Left forelimb (tissue), 1 donor: ENCODE measurements at places on chromosomes 5 and 9.

DNA sequence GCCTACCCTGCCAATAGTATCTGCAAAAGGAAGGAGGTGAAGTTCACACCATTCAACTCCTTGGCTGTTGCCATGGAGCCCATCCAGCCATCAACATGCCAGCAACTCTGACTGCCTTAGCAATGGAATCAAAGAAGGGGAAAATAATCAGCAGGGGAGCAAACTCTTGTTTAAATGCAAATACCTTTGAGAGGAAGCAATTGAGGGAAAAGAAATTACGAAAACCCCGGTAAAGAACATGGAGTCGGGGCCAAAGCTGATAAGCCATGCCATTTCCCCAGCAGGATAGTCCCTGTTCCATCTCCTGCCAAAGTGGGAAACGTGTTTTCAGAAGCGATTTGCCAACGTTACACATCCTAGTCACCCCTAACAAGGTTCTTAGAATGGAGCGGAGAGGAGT is 69.0 kb downstream of the MFAP3 start:
- DNase-seq: no peak

DNA sequence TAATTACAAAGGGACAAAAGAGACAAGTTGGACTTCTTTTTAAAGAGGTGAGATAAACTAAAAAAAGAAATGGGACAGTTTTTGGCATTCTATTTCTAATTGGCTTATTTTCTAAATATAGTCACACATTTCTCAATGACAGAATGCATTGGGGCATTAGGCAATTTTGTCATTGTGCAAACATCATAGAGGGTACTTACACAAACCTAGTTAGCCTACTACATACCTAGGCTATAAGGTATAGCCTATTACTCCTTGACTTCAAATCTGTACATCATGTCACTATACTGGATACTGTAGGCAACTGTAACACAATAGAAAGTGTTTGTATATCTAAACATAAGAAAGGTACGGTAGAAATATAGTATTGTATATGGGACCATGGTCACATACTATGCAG is 56.1 kb downstream of the LSM11 start:
- DNase-seq: no peak

GRCh38 chr5:171600741-171601265 is 181.4 kb downstream of the FGF18 start:
- peak; percentile 61 for DNase-seq

DNA sequence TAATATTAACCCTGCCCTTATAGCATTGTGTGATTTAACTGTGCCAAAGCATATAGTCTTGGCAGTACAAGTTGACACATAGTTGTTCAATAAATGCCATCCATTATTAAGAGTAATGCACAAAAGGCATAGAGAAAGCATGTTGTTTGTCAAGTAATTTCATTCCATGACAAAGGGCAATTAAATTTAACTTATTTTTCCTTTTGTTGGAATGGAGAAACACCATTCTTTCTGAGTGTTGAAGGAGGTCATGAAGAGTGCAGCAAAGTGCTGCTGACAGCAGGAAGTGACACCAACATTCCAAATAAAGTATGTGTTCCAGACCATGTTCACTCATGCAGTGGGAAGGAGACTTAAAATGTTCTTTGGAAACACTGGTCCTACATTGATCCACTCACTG is 29.1 kb downstream of the ANKDD1B start:
- DNase-seq: no peak

GRCh38 chr5:89377767-89378455 is 494.9 kb upstream of the MEF2C start:
- DNase-seq: no peak

GRCh38 chr5:157107508-157107907 is 1.3 kb downstream of the HAVCR2 start:
- DNase-seq: no peak

DNA sequence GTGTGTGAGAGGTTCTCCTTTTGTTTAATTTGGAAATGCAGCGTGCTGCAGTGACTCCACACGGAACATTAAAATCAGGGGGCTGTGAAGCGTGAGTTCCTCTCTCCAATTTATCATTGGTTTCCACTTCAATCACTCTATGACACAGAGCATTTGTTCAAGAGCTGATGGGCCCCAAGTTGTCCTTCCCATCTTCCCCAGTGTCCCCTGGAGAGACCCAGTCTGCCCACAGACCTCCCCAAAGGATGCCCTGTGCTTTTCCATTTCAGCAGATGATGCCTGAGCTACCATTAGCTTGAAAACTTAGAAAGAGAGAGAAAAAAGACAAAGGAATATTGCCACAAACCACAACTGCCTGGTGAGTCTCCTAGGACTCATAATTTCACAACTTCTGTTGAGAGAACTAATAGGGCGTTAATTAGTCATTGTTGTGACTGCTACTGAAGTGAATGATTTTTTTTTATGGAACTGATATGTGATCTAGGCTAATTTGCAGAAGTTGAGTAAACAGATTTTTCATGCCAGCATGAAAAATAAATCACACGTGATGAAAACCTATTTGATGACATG is 772.7 kb downstream of the SEMA5A start:
- DNase-seq: no peak
